Activated T-helper 17 cell treated with anti-CD3 and anti-CD28 coated beads, Interleukin-2, amount 50 U/mL, for 72 hours (primary cell): ENCODE measurements at places on chromosomes 6 and 20. TPM values are rescaled to one million over a fixed set of nuclear protein-coding genes. Genes with fewer than 3 reads are reported as not detected.

The HLA-DPA1 gene
- 40.5 TPM for total RNA-seq

The FHL5 gene
- not detected for total RNA-seq

The UBD gene
- 3.7 TPM for total RNA-seq

The RNF144B gene
- 0.93 TPM for total RNA-seq

The ARMC12 gene
- total RNA-seq, result 1.9 TPM

The NNAT gene
- 0.66 TPM for total RNA-seq

DNA sequence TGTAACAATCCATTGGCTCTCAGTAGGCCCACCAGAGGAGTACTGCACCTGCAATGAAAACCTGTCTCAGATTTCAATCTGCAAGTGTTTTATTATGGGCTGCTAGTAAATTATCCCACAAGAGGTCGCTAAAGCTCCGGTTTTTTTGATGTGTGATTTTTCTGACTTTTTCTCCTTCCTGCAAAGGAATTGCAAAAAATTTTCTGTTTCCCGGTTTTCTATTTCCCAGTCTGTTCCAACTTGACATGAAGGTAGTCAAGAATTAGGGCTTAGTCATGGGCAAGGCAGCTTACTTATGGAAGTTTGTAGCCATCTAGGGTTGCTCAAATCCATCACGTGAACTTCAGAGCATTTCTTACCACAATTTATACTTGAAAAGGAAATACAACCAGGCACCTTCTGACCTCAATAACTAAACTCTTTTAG lies 38.5 kb upstream of the AHI1 start:
- ATAC-seq, result no peak

DNA sequence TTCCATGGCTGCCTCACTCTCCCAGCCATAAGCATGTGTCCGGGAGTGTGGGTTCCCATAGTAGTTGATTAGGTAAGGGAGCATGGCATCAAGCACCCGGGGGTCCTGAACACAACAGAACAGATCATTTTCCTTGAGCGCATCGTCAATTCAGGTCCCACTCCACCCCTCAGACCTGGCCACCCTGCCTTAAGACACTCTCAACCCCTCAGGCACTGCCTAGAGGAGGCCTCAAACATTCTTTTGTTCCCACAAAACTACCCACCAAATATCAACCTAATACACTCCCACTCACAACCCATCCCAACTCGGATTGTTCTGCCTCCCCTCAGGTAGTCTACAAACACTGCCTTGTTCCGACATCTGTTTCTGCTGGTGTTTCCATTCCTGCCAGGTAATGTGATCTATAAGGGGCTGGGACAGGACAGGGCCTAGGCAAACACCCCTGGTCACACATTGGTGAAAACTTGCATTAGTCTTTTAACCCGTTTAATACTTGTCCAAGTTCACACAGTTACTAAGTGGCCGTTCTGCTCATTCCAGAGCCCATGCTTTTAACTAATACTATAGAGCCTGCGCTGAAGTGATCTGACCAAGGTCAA lies 1.4 kb downstream of the NFS1 start:
- no peak for ATAC-seq

GRCh38 chr6:63565058-63565726 lies 7.1 kb upstream of the LOC128125822 start:
- no peak for ATAC-seq

- ATAC-seq, result no peak
These were observed 632.9 kb downstream of the MAFB start for GRCh38 chr20:40056171-40056570.

- ATAC-seq, result no peak
These were observed 12.4 kb upstream of the KIF25 start for GRCh38 chr6:167984876-167985604.

DNA sequence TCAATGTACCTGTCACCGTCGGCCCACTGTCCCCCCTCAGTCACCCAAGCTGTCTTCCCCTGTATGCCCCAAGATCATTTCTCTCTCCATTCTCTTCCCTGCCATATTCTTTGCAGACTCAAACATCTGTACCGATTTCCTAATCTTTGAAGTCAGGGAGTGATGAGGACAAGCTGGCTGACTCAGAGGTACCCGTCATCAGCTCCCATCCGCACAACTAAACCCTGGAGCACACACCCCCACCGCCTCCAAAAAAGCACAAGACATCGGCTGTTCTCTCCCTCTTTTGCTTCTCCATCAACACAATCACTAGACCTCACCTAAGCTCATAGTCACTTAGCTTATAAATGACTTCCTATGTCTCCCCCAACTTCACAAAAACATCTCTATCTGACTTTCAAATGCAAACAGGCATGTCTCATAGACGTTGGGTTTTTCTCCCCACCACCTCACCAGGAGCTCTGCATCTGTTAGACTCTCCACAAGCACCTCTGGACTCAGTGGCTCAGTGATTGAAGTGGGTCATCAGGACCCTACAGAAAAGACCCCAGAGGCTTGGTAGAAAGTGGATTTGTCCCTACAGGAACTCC lies 11.5 kb upstream of the NFATC2 start:
- ATAC-seq, result no peak

DNA sequence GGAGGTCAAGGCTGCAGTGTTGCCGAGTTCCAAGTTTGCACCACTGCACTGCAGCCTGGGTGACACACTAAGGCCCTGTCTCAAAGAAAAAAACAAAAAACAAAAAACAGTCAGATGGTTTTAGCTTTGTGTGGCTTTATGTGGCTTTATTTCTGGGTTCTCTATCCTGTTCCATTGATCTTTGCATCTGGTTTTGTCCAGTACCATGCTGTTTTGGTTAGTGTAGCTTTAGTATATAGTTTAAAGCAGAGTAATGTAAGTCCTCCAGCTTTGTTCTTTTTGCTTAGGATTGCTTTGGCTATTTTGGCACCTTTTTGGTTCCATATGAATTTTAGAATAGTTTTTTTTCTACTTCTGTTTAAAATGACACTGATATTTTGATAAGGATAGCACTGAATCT lies 225.5 kb downstream of the HDGFL1 start:
- no peak for ATAC-seq

DNA sequence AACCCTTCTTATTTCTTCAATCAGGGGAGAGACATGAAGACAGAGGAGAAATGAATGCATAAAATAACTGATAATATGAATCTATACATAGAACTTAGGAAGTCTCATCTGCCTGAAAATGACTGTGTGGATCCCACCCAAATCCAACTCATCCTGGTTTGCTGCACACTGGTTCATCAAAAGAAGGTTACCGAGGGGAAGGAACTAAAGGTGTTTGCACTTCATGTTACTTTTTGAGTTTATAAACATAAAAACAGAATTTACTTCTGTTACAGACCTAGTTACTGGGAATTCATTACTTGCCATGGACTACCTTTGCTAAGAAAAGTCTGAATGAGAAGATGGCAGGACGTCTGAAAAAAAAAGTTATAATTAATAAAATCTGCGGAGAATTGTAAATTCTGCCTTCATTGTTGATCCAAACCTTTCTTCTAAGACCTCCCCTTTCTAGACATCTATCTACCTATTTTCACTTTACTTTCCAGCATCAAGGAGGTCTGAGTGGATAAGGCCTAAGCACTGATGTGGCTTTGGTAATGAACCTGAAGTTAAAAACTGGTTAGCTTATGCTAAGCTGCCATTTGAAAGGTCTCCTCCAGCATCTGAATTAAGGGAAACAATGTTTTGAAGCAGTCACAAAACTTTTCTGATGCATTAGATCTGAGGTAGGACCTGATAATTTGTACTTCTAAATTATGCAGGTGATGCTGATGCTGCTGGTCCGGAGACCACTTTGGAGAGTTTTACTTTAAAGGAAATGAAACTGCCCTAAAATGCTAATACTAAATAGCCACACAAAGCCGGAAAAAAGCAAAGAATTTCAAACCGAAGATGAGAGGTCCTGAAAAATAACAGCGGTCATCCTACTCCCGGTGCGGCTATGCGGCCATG lies 84.0 kb downstream of the HFE start:
- no peak for ATAC-seq

DNA sequence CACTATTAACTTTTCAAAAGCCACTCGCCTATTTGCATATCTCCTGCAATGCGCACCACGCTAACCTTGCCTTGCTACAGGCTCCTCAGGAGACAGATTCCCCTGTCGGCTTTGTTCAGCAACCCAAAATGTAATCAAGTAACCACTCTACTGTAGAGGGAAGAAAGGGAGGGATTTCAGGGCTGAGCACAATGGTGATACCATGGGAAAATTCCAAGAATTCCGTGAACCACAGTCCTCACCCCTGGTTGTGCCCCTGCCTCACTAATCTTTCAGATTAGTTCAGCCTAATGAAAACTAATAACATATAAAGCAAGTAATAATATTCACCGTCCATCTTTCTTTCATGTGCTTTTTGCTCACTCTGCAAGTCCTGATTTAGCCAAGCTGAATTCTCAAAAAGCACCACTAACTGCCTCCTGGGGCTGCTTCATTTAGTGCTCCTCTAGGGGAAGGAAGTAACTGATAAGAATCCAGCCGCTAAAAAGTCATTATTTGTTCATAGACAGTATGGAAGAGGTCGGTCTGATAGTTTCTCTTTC lies 6.6 kb downstream of the CITED2 start:
- ATAC-seq, result no peak

DNA sequence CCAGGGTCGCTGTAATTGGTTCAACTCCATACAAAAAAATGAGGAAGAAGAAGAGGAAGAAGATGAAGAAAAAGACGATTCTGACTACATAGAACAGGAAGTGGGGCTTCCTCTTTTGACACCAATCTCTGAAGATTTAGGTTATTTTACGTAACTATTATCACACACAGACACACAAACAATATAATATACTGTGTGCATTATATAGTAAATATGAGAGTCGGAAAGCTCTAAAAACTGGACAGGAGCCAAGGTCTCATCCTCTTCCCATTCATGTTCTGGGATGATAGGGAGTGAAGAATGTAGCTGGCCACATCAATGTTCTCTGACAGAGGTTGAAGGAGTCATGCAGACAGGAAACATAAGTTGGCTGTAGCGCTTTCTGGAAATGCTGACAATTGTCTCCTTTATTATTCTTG lies 13.3 kb downstream of the RSPH4A start:
- no peak for ATAC-seq

DNA sequence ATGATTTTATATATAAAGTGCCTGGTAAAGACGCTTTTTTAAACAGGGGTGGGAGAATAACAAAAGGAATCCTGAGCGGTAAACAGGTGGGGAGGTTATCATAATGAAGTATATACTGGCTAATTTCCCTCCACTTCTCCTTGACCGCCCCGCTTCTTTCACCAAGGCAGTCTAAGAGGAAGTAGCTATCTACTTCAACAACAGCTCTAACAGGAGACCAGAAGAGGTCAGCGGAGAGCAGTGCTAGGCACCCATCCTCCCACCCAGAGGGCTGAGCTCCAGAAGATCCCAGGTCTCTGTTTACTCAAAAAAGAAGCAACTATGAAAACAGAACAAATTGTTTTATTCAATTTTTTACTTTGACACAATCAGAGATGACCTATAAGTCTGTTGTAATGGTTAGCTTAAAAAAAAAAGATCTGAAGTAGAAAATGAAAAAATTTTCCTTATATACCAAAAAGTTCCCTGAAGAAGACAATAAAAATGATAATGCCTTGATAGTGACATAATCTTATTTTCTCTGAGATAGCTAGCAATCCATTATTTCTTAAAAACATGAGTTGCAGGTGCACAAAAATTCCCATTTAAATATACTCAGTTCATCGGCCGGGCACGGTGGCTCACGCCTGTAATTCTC lies 141.1 kb downstream of the PDSS2 start:
- peak; percentile 57 for ATAC-seq

GRCh38 chr6:147222160-147222838 lies 18.1 kb downstream of the STXBP5 start:
- no peak for ATAC-seq
